ENCODE measurements at places on chromosomes 5 and 9. TPM values are rescaled to one million over a fixed set of nuclear protein-coding genes. Genes with fewer than 3 reads are reported as not detected.

Gene ABLIM3
- total RNA-seq: 8.1 TPM

Gene IGFBPL1
- total RNA-seq: 3.1 TPM

Gene OR5C1
- not detected for total RNA-seq

Gene FST
- total RNA-seq: 13.3 TPM

Gene CARD9
- 1.2 TPM for total RNA-seq

Gene EQTN
- total RNA-seq: not detected

Gene SCGB3A2
- total RNA-seq: not detected

Gene TEX48
- total RNA-seq: not detected

Gene DNAH5
- 1.0 TPM for total RNA-seq

Gene GMCL2
- not detected for total RNA-seq

Gene NME5
- not detected for total RNA-seq

Gene PCDHA1
- total RNA-seq: 0.21 TPM

Gene ARL14EPL
- 0.07 TPM for total RNA-seq

Gene NPR3
- total RNA-seq: 20.9 TPM

Gene UBE2QL1
- total RNA-seq: 0.13 TPM

Gene ZFP37
- total RNA-seq: 1.6 TPM

Gene SLCO6A1
- total RNA-seq: not detected

Gene DOLPP1
- 21.3 TPM for total RNA-seq

Gene MARCOL
- total RNA-seq: not detected

Gene MYOT
- not detected for total RNA-seq

Gene ARHGEF39
- total RNA-seq: 15.4 TPM

Gene ELP1
- total RNA-seq: 20.2 TPM

Gene PCDHGA10
- total RNA-seq: 0.01 TPM

Gene FOXD4L3
- not detected for total RNA-seq
